ENCODE measurements at places on chromosomes 16 and 17.

DNA sequence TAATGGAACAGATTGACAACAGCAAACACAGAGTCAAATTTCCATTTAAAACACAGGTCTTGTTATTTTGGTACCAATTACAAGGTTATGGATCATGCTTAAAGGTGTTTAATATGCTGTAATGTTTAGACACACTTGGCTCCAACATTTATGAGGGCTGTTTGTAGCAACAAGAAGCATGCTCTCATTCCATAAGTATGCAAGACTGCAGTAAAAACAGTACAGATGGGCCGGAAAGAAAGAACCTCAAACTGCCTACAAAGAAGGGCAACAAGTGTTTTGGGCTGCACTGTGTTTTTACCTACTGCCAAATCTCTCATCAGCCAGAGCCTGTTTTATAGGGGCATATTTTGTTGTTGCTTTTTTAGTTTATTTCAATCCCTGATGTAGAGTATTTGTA is 100.5 kb upstream of the HS3ST3A1 start:
- no peak for DNase-seq

DNA sequence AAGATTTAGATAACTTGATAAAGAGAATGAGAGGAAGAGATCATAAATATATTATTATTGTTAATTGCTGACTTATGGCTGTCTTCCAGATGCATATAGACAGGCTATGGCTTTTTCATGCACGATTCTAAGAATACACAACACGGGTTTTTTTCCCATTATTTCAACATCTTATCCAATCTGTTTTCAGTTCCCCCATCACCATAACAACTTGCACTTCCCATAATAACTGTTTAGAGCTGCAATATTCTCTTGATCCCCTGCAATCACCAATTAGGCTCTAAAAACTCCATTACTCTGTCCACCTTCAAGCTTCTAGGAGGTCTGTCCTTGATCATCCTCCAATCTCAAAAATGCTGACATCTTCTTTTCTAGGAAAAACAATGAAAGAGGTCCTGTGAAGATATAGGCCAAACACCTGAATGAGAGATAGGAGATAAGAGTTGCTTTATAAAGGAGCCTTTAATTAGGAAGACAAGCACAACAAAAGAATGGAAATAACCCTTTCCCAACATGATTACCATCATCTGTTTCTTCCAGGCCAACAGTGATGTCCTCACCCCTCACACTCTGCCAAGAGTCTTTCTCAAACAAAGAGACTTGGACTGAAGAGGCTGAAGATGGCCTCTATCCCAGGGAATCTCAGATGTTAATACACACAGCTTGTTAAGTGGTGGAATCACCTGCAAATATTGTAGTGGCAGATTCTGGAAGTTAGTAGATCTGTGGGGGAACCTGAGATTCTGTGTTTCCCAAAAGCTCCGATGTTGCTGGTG is 32.2 kb upstream of the CCL2 start:
- DNase-seq, result no peak

GRCh38 chr17:45248132-45248957 is 13.5 kb downstream of the SPATA32 start:
- peak; percentile 93 for DNase-seq

DNA sequence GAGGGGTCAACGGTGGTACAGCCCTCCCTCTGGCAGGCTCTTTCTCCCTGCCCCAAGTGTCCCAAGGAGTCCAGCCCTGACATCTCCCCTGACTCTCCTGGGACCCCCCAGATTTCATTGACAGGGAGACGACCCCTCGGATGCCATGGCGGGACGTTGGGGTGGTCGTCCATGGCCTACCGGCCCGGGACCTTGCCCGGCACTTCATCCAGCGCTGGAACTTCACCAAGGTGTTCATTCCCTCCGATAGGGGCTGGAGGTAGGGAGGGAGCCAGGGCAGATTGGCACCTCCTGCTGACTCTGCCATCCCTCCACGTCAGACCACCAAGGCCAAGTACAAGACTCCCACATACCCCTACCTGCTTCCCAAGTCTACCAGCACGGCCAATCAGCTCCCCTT is 9.9 kb downstream of the PLD2 start:
- DNase-seq, result no peak

GRCh38 chr17:1386265-1386664 is 13.8 kb downstream of the YWHAE start:
- no peak for DNase-seq

GRCh38 chr17:58702045-58702476 is 9.7 kb downstream of the RAD51C start:
- no peak for DNase-seq

Measured in GM12891 (cell line).